ENCODE measurements at places on chromosomes 5 and 9. TPM values are rescaled to one million over a fixed set of nuclear protein-coding genes. Genes with fewer than 3 reads are reported as not detected.

DNA sequence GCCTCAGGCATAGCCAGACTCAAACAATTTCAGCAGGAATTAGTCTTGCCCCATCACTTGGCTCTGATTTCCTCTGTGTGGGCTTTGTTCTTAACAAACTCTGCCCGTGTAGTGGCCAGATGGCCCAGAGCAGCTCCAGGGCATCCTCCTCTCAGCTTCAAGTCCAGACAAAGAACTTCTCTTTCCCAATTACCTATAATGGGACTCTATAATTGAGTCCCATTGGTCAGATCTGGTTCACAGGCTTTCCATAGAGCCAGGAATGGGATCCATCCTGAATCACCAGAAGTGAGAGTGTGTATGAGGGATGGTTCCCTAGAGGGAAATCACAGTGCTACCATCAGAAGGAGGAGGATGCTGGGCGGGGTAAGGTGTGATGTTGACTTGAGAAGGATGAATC is 515.8 kb downstream of the KIF4B start:
- H3K27ac ChIP-seq = no peak overlapping the region
- no peak for DNase-seq
- H3K36me3 ChIP-seq = no peaks in the 10 kb centered on the region
- H3K27me3 ChIP-seq = no peaks in the 10 kb centered on the region
- H3K4me1 ChIP-seq = no peaks in the 10 kb centered on the region
- H3K4me3 ChIP-seq = no peak overlapping the region

Gene ANKRD55
- total RNA-seq = 12.3 TPM

Gene PCDHA6
- not detected for total RNA-seq

DNA sequence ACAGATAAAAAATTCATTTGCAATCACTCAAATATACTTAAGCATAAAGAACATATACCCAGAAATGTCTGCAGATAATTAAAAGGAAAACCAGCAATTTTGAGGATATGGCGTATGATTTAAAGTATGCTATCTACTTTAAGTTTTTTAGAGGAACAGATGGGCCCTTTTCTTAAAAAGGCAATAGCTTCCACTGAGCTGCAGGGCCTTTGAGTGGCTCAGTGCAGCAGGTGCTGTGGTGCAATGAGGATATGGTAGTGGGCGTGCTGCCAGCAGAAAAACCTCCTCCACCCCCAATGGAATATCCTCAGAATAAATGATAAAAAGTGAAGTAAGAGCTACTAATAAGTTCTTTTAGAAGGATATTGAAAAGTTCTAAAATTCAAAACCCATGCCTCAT is 814.5 kb downstream of the MTRR start:
- no peaks in the 10 kb centered on the region for H3K36me3 ChIP-seq
- no peak for DNase-seq
- no peaks in the 10 kb centered on the region for H3K27me3 ChIP-seq
- H3K4me3 ChIP-seq = no peak overlapping the region

Gene NRARP
- total RNA-seq = 0.25 TPM

All from CD4-positive, alpha-beta memory T cell (primary cell).